ENCODE measurements at places on chromosomes 4 and X.

GRCh38 chrX:38923451-38923969, 122.3 kb downstream of the MID1IP1 start:
- no peak for DNase-seq

- DNase-seq = no peak
Measured at GRCh38 chrX:40734971-40735324, 394 bp downstream of the MED14 start.

DNA sequence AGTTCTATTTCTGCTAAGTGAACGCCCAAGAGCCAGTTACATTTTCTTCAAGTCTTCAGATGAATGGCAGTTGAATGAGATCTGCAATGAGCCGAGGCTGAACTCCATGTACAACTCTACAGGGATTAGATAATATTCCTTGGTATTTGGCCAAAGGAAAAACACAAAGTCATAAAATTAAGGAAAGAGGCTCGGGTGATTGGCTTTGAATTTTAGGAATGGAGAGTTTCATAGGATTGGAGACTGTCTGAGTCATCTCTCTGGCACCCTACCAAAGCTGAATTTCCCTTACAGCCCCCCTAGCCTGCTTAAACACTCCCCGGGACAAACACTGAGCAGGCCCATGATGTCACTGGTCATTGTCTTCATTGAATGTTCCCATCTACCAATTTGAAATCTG, 188.0 kb upstream of the C1QTNF7 start:
- DNase-seq = no peak

- no peak for DNase-seq
Measured at GRCh38 chr4:54101190-54102041, 1.5 kb downstream of the GSX2 start.

- DNase-seq = no peak
Measured at GRCh38 chr4:80927420-80927819, 103.1 kb upstream of the BMP3 start.

GRCh38 chr4:122606364-122607043, 14.4 kb downstream of the IL21 start:
- no peak for DNase-seq

- no peak for DNase-seq
Measured at GRCh38 chr4:189420572-189420971, 520.1 kb upstream of the FRG1 start.

DNA sequence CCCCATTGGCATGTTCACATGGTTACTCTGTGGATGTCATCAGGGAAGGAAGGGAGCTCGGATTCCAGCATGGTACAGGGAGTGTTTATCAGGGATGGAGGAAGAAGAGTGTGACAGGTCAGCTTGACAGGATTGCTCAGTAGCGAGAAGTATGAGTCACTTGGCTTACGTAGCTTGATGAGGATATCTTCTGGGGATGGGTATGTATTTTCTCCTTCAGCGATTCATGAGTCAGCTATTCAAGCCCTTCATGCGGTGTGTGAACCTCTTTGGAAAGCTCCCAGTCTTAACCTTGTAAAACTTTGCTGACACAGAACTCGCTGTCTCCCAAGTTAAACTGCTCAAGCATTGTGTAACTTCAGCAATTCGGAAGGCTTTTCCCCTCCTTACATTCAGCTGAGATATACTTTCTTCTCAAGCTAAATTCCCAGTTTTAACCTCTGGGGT, 275.4 kb downstream of the ARHGAP10 start:
- peak; percentile 92 for DNase-seq

- DNase-seq = no peak
Measured at GRCh38 chr4:98994474-98995182, 893 bp upstream of the METAP1 start.

GRCh38 chr4:16931339-16932305, 33.2 kb upstream of the LDB2 start:
- DNase-seq = no peak

- no peak for DNase-seq
Measured at GRCh38 chr4:183599690-183600089, 59.3 kb downstream of the RWDD4 start.

GRCh38 chr4:157779081-157779480, 393.7 kb downstream of the GASK1B start:
- DNase-seq = no peak

GRCh38 chr4:51845711-51846110, 2.8 kb downstream of the DCUN1D4 start:
- DNase-seq = no peak

DNA sequence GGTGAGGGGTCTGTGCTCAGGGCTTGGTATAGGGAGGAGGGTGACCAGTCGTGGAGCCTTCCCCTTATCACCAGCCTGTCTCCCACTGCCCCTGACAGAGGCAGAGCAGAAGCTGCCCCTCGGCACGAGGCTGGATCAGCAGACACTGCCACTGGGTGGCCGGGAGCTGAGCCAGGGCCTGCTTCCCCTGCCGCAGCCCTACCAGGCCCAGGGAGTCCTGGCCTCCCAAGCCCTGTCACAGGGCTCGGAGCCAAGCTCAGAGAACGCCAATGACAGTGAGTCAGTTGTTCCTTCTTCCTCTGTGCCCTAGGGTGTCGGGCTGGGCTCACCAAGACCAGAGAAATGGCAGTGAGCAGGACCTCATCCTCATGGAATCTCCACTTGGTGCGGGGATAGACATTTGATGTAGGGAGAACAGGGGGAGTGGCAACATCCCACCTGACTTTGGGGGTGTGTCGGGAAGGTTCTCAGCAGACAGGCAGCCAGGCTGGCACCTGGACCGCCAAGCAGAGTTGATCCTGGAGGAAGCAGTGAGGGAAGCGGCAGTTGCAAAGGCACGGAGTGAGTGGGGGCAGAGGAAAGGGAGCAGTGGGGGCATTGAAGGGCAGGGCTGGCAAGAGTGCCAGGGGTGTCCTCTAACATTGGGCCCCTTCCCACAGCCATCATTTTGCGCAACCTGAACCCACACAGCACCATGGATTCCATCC, 14.3 kb upstream of the UBA1 start:
- no peak for DNase-seq

GRCh38 chr4:180197471-180197870, 2045.7 kb upstream of the TENM3 start:
- DNase-seq = no peak

GRCh38 chr4:7439699-7440098, 5.0 kb upstream of the PSAPL1 start:
- DNase-seq = no peak

- DNase-seq = no peak
Measured at GRCh38 chrX:20217906-20218305, 48.8 kb downstream of the RPS6KA3 start.

- DNase-seq = no peak
Measured at GRCh38 chrX:64739792-64740378, 236.4 kb downstream of the ZC4H2 start.

- DNase-seq = no peak
Measured at GRCh38 chr4:163694385-163694784, 199.9 kb downstream of the TMA16 start.

DNA sequence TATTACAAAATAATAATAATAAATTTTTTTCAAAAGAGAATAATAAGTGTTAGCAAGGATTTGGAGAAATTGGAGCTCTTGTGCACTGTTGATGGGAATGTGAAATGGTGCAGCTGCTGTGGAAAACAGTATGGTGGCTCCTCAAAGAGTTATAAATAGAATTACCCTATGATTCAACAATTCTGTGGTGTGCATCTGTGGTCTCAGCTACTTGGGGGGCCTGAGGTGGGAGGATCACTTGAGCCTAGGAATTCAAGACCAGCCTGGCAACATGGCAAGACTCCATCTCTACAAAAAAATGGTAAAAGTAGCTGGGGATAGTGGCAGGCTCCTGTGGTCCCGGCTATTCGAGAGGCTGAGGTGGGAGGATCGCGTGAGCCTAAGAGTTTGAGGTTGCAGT, 19.6 kb downstream of the MND1 start:
- DNase-seq = no peak

- DNase-seq = peak; percentile 84
Measured at GRCh38 chr4:187268940-187269339, 545.3 kb upstream of the FAT1 start.

GRCh38 chrX:9372866-9373265, 92.0 kb upstream of the TBL1X start:
- DNase-seq = no peak

GRCh38 chrX:140507223-140507981, 2.5 kb upstream of the SOX3 start:
- peak; percentile 8 for DNase-seq

GRCh38 chr4:107719207-107719921, 670 bp downstream of the PAPSS1 start:
- DNase-seq = no peak

GRCh38 chr4:147465461-147465860, 15.4 kb upstream of the EDNRA start:
- no peak for DNase-seq

GRCh38 chr4:170773709-170774273, 684.0 kb upstream of the AADAT start:
- no peak for DNase-seq

DNA sequence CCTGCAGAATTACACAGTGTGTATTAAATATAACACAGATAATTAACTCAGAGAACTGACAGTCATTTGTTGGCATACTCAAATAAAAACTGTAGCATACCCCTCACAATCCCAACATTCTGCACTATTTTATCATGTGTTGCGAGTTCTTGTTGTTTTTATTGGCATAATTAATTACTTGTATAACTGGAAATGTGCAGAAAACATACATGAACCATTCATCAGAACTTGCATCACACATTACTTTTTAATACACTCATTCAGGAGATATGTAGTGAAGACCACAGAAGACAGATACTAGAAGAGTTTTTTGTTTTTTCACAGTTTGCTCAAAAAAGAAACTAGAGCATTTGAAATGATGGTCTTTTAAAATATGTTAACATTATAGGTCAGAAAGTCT, 74.6 kb upstream of the NEIL3 start:
- no peak for DNase-seq

DNA sequence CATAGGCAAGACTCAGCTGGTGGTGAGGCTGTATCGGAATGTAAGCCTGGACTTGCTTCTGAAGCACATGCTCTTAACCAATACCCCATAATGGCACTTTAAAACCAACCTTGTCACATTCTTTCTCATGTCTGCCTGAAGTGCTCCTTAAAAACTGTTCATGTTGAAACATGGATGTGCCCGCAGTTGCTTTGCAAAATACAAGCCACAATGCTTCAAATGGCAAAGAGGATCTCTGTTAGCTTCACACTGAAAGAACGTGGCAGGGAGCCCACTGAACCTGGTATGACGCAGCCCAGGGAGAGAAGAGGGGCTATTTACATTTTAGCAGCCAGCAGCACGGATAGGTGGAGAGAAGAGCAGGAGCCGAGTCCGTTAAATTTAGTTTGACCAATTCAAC, 29.3 kb downstream of the SOD3 start:
- DNase-seq = no peak

- no peak for DNase-seq
Measured at GRCh38 chr4:4462970-4463369, 76.1 kb downstream of the NSG1 start.

DNA sequence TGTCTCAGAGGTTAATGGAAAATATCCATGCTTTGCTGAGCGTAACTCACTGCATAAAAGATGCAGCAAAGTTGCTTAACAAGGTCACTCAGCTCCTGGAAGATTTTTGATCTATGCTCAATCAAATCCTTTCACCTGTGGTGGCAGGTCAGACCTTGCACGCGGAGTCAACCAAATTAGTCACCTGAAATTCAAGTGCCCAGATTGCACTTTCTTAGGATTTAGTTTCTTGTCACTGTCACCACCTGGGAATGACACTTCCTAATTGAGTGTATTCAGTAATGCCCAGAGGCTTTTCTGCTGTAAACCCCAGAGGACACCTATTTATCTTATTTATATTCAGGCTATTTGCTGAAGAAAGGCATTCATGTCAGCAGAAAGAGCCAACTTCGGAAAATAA, 215.8 kb upstream of the SMIM31 start:
- DNase-seq = no peak

GRCh38 chr4:159169404-159170302, 66.8 kb downstream of the RAPGEF2 start:
- DNase-seq = no peak

- DNase-seq = no peak
Measured at GRCh38 chr4:137367620-137368019, 164.7 kb downstream of the PCDH18 start.

DNA sequence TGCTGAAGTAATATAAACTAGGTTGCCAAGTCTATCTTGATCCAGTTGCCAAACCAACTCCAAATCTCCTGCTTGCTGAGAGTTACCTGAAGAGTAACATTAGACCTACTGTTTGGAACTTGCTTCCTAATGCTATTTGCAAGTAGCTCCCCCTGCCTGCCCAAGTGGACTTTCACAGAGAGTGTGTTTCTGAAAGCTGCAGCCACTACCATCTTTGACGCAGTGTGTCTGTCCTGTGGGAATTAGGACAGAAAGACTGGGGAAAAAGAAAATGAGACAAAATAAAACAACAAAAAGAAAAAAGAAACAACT, 195.0 kb upstream of the HS3ST1 start:
- DNase-seq = peak; percentile 39

DNA sequence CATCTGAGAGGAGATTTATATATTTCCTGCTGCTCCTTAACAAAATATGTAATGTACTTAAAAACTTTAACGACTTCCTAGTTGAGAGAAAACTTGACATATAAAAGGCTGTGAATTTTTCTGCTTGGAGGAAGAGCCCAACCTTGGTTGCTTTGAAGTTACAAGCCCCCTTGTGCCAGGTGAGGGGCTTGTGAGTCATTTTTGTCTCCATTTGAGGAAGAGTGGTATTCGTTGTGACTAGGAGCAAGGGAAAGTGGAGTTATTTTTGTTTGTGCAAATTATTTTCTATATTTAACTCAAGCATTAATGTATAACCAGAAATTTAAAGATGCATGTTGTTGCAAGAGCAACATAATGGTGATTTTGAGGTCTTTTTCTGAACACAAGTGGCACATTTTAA, 99.0 kb upstream of the DDX3X start:
- no peak for DNase-seq

DNA sequence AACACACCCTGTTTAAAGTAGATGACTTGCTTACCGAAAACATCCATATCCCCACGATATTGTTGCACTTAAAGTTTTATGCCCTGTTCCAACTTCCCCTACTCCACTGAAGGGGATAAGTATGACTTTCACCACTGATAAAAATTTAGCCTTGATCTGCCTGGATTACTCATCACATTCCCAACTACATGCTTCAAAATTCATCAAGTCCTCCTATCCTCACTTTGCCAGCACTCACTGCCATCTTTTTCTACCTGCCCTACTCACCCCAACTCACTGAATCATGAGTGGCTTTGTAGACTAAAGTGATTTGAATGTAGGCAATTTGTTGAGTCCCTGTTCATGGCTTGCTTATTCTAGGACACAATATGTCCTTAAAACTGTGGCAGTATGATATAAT, 12.2 kb upstream of the GPRIN3 start:
- no peak for DNase-seq
